GF-D8 (cell line): ENCODE measurements at places on chromosomes 2 and 18.

GRCh38 chr18:37299471-37300304 is 265.9 kb downstream of the CELF4 start:
- no peak for DNase-seq

GRCh38 chr2:179636100-179636980 is 225.1 kb downstream of the ZNF385B start:
- no peak for DNase-seq

- DNase-seq: peak; percentile 97
These were observed 27.0 kb upstream of the MGAT4A start for GRCh38 chr2:98757904-98758421.

DNA sequence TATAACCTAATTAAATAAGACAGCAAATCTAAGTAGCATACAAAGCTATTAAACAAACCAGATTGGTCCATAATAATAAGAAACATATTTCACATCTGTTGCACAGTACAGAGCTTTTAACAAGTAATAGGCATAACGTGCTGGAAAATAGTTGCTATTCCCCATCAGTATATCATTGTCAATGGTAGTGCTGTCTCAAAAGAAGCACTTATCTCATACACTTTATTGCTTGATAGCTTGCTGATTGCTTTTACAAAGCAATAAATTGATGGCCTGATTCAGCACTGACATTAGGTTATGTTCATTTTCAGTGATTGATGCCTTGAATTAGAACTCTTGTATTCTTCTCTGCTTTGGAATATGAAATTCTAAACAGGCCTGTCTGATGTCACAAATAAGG is 641.7 kb downstream of the CBLN2 start:
- no peak for DNase-seq

DNA sequence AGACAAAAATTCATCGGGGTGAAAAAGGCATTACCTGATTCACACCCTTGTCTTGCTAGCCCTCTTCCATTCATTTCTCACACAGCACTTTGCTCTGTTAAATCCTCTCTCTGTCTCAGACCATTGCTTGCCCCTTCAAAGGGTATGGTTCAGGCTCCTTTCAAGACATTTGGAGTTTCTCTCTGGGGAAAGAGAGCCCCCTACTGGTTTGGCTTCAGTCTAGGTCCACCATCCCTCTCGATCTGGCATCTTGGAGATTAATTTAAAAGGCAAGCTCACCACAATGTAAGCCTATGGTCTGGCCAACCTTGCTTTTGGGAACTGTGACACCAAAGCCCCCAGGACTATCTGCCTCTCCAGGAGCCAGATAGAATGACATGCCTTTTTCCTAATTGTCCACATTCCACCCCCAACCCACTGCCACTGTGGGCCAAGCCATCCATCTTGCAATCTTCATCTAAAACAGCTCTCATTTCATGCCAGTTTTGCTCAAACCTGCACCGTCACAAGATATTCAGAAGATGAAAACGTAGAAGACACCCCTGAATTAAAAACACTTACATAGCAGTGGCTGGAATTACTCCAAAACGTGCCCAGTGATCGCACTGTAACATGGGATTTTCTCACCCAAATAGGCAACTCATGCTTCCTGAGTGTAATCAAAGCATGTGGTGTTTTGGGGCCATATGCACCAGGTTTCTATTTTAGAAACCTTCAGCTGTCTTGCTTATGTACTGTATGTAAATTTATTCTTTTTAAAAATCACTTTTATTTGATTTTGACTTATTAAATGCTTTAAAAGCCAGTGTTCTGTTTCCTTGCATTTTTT is 93.9 kb downstream of the FARSB start:
- peak; percentile 22 for DNase-seq

GRCh38 chr18:13292736-13293135 is 74.2 kb downstream of the LDLRAD4 start:
- no peak for DNase-seq

DNA sequence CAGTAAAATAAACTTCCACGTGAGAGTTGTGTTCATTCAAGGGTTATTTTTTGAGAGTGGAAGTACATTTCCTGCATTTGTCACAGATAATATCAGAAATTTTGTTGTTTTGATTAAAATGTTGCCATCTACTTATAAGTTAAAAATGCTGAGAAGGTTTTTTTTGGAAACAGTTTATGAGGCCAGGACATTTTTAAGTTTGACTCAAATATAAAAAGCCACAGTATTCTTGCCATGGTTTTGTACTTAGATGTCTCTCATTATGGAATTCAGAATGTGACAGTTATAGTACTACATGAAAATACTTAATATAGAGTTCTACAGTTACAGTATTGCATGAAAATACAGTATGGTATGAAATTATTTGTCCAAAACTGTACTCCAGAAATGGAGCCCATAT is 44.1 kb downstream of the PDK1 start:
- DNase-seq: no peak

DNA sequence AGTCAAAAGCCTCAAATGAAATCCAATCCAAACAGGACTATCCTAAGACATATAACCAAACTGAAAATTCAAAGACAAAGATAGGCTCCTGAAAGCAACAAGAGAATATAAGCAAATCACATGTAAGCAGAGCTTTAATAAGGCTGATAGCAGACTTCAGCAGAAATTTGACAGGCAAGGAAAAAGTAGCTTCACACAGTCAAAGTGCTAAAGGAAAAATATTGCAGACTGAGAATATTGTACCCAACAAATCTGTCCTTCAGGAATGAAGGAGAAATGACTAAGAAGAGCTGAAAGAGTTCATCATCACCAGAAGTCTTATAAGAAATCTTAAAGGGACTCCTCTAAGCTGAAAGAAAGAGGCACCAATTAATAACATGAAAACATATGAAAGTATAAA is 150.0 kb downstream of the EVA1A start:
- DNase-seq: no peak

DNA sequence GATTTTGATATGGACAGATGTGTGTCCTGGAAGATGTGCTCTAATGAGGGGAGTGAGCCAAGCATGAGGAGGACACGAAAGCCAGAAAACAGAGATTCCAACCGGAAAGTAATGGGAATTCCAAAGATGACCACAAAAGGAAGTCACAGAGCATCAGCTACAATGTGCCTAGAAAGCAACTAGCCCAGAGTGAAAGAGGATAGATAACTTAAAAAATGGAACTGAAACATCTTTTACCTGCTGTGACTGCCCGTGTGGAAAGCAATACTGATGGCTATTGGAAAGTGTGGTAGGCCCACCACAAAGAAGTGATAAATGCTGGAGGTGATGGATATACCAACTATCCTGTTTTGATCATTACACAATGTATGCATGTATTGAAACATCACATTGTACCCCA is 21.6 kb downstream of the DNMT3A start:
- DNase-seq: no peak

DNA sequence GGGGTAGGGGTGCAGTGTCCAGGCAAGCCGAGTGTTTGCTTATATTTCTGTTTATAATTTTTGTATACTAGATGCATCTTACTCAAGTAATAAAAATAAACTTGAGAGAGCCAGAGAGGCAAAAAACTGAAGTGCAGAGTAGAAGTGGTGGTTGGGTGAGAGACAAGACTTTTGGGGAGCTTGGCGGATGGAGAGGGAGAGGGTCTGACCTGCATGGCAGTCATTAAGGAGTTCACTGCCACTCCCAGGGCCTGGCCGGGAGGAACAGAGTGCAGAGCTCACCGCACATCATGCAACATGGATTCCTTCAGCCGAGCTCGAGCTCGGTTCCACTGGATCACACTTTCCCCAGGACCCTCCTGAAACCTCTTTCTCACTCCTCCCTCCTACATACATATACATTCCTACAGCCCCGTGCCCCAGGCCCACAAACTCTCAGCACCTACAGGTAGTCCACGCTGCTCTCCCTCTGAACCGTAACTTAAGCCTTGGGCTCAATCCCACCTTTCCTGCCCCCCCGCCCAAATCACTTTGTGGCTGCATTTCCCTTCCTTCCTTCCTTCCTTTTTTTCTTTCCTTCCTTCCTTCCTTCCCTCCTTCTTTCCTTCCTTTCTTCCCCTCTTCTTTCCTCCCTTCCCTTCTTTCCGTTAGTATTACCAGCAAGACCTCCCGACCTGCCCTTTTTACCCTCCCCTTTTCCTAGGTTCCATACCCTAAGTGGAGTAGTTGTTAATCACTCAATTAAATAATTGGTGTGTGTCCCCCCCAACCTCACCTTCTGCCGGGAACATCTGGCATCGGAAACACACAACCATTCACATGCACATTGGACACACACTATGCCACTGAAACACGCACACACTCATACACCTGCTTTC is 37.1 kb upstream of the ATP6V1B1 start:
- no peak for DNase-seq

DNA sequence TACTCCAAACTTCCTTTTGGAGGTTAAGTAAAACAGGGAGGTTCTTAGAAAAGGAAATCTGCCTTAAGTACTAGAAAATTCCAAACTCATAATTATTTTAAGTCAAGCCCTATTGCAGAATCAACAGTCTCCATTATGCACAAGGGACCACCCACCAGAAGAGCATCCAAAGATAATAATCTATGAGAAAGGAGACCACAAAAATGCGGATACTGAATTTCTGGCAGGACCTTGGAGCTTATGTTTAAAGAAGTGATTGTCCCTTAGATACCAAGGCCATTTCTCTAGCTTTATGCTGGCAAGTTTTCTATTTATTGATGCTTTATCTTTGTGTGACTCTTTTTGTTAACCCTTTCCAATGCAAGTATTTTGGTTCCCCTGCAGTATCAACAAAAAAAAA is 404.0 kb upstream of the MMADHC start:
- no peak for DNase-seq
